CD4-positive, CD25-positive, alpha-beta regulatory T cell (primary cell): ENCODE measurements at places on chromosomes 12 and 14.
A peak's percentile ranks its signal among the peaks of the same experiment; 100 is the strongest.

DNA sequence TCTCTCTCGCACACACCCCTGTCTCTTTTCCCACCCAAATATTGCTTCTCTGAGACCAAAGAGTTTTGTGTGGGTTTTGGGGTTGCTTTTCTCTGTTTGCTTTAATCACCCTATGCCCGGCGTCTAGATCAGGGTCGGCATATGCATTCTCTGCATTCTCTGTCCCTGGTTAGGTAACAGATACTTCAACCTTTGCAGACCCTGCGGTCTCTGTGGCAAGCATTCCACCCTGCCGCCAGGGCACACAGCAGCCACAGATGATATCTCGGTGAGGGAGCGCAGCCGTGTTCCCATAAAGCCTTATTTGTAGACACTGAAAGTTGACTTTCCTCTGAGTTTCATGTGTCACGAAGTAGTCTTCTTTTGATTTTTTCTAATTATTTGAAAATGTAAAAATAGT, 110.4 kb upstream of the FZD10 start:
- no peak for DNase-seq

DNA sequence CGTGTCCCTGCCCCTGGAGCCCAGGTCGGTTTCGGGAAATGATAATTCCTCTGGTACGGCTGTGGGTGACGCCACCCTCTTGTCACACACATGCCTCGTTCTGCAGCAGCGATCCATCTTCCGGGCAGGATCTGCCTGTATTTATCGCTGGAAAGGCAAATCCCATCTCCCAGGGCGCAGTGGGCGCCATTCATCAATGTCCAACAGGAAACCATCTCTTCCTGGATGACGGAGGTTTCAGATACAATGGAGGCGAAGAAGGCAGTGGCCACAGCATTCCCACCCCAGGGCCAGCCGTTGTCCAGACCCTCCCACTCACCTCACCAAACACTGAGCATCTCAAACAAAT, 74.2 kb downstream of the NOC4L start:
- DNase-seq: no peak

DNA sequence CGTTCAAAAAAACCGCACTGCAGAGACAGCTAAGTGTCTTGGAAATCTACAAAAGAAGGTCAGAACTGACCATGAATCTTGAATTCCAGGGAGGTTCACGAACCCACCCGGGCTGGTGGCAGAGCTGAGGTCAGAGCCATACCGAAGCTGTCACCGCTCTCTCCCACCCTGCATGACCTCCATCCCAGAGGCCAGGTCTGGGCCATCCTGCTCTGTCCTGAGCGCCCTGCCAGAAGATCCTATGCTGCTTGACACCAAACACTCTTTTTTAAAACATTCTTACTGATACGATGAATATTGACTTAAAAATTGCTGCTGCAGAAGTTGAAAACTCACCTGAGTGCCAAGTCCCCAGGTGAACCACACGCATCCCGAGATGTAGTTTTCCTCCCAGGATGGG, 329.1 kb upstream of the FKBP4 start:
- no peak for DNase-seq

GRCh38 chr12:124185971-124186686, 108.8 kb upstream of the RFLNA start:
- no peak for DNase-seq

DNA sequence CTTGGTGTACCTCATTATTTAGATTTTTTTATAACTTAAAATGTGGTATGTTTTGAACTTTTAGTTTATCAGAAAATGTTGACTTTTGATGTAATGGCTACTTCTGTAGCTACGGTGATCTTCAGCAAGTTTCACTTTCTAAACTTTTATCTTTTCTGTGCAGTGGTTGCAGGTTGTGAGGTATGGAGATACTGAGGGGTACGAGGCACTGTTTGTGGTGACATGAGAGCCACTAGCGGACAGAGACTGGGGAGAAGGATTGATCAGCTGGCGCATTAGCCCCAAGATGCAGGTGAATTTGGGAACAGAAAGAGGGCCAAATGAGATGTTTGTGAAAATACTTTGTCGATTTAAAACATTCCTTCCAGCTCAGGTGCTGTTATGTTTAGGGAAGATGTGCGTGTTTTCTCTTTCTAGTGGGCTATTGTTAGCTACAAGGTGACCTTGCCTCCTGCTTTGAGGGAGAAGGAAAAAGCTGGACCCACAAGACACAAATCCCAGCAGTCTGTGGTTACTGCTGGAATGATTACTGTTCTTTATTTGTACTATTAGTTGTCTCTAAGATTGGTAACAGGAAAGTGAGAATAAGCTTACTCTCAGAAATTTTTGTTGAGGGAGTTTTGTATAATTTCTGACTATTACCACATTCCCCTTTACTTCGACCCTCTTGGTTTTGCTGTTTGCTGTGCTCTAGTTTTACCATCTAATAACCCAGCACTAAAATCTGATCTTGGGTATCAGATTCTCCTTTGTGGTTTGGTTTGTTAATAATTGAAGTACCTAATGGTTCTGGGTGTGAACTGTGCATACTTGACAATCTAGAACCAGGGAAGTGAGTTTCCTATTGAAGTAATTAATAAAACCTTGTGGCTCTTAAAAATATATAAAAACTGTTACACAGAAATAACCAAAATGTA, 61.7 kb downstream of the FBXO34 start:
- DNase-seq: peak; percentile 41

DNA sequence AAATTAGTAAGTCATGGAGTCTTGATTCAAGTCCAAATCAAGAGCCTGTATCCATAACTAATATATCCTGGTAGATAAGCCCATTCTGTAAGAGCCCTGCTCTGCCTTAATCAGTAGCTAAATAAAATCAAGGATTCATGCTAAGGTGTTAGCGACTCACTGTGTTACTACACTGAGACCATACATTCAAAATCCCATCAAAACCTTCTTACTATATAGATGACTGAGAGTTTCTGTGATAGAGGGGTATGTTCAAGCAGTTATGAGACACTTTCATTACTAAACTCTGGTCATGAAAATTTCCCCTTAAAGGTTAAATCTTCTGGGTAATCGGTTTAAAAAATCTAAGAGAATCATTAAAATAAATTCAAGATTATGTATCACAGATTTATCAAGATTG, 78.5 kb downstream of the MDGA2 start:
- no peak for DNase-seq

GRCh38 chr12:56714431-56714929, 10.6 kb downstream of the NACA start:
- DNase-seq: no peak

DNA sequence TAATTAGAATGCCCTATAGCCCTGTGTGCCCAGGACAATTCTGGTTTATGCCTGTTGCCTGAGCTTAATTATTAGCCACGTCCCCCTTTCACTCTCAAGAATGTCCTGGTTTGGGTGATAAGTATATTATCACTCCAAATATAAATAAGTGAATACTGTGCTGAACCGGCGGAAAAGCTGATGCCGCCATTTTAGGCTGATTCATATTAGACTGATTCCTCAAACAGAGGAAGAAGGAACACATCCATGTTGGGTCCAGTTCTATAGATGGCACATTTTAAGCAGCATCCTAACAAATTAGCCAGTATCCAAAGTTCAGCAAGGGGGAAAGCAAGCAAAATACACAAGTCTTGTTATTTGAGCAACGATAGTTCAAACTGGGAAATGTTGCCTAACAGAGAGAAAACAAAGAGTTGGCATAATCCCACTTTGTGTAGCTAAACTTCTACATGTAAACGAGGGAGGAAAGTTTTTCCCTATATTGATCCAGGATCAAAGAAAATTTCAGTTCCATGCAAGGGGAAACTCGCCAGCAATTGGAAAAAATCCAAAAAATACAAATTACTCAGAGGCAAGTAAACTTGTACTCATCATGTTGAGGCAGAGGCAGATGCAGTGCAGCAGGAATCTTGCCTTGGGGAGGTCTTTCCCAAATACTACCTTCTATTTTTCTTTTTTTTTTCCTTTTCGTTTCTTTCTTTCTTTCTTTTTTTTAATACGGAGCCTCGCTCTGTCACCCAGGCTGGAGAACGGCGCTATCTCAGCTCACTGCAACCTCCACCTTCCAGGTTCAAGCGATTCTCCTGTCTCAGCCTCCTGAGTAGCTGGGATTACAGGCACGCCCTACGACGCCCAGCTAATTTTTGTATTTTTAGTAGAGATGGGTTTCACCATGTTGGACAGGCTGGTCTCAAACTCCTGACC, 96.2 kb downstream of the ITPR2 start:
- no peak for DNase-seq

GRCh38 chr12:57222286-57223190, 5.9 kb downstream of the NXPH4 start:
- DNase-seq: no peak

GRCh38 chr12:11638315-11638916, 11.1 kb upstream of the ETV6 start:
- DNase-seq: no peak

- no peak for DNase-seq
These were observed 22.8 kb downstream of the RAB35 start for GRCh38 chr12:120093592-120094355.

GRCh38 chr12:104384141-104384880, 72.4 kb upstream of the CHST11 start:
- no peak for DNase-seq

GRCh38 chr12:43151441-43151981, 400.5 kb downstream of the ADAMTS20 start:
- DNase-seq: no peak

DNA sequence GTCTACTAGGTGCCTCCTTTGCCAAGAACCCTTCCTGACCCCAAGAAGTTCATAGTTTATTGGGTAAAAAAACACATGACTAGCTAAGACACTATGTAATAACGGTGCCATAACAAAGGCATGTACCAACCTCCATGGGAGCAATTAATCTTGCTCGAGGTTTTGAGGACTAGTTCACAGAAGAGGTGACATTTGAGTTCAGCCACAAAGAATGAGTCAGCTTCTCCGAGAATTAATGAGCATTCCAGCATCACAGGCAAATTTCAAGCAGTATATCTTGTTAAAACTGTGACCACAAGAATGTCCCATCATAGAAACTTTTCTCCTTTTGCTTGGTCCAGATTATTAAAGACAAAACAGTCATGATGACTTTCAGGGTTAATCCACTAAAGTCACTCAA, 113.0 kb upstream of the RAP1B start:
- DNase-seq: no peak

GRCh38 chr14:96072746-96073145, 33.6 kb downstream of the C14orf132 start:
- no peak for DNase-seq

DNA sequence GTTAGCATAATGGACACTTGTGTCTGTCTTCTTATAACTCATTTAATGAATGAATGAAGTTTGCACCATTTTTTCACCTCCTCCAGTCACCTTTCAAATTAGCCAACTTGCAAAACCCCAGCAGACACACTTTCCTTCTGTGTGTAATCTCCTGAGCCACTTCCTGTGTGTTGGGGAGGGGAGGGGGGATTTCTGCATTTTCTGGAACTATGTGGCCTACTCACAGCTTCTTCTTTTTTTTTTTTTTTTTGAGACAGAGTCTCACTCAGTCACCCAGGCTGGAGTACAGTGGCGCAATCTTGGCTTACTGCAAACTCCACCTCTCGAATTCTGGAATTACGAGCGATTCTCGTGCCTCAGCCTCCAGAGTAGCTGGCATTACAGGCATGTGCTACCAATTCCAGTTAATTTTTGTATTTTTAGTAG, 4.1 kb upstream of the SERPINA1 start:
- no peak for DNase-seq

- DNase-seq: no peak
These were observed 2.1 kb upstream of the SERPINA1 start for GRCh38 chr14:94390372-94391086.

DNA sequence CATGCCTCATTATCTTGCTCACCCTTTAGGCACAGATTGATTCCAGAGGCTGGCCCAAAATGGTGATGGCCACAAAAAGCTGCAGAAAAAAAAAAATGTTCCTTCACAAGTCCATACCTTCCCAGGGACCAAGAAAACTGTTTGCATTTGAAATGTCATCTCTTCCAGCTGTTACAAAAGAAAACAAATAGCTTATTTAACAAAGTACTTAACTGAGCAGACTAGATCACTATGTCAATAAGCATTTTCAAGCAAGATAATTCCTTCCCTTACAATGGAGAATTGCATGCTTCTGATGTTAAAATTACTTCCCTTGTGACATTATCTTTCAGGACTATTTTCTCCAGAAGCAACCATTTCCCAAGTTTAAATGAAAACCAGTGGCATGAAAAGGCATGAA, 377.9 kb upstream of the KITLG start:
- no peak for DNase-seq

GRCh38 chr12:108663324-108664015, 29.8 kb upstream of the SELPLG start:
- no peak for DNase-seq

DNA sequence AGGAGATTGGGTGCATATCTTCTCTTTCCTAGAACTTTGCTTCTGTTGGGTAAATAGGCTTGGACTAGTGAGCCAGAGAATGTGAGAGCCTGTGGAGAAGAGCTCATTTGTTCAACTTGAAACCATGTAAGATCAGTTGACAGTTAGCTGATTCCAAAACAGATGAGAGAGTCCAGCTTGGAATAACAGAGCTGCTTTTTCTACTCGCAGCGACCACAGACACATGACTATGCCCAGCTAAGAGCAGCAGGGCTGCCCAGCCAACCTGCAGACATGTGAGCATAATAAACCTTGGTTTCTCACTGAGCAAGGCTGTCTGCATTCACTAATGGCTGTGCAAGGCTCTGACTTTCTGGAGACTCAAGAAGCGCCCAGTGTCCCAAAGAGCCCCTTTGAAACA, 209.2 kb downstream of the C12orf75 start:
- DNase-seq: no peak

DNA sequence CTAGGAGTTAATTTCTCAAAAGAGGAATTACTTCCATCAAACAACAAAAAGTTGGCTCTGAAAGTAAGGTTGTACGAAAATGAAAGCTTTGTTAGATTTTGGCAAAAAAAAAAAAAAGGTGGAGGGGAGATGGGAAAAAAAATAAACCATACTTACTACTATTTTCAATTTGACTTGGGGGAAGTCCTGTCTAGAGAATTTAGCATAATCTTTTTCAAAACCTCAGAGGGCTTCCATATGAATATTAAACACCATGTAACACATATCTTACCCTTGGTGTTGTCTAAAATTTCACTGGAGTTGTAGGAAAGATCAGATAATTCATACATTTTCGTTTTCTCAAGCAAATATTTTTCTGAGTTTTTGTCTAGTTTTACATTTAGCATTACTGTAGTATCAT, 17.5 kb downstream of the GRIP1 start:
- no peak for DNase-seq

- DNase-seq: no peak
These were observed 139.8 kb upstream of the NOS1 start for GRCh38 chr12:117501076-117501869.
